Activated T-cell treated with anti-CD3 and anti-CD28 coated beads, Interleukin-2, amount 50 U/mL, for 72 hours (primary cell): ENCODE measurements at places on chromosomes 6 and 20. TPM values are rescaled to one million over a fixed set of nuclear protein-coding genes. Genes with fewer than 3 reads are reported as not detected.
A peak's percentile ranks its signal among the peaks of the same experiment; 100 is the strongest.

Gene SGK2
- total RNA-seq = 1.4 TPM

Gene DAAM2
- not detected for total RNA-seq

Gene HRH3
- not detected for total RNA-seq

Gene HSPA12B
- not detected for total RNA-seq

Gene ANKRD66
- total RNA-seq = not detected

Gene EFCAB8
- total RNA-seq = 2.7 TPM

Gene POU5F1
- 0.09 TPM for total RNA-seq

Gene NNAT
- 0.93 TPM for total RNA-seq

Gene PRND
- total RNA-seq = not detected

Gene BCAS1
- not detected for total RNA-seq

Gene TMEM74B
- 1.5 TPM for total RNA-seq

Gene PSORS1C2
- not detected for total RNA-seq

Gene DUSP22
- total RNA-seq = 43.6 TPM

DNA sequence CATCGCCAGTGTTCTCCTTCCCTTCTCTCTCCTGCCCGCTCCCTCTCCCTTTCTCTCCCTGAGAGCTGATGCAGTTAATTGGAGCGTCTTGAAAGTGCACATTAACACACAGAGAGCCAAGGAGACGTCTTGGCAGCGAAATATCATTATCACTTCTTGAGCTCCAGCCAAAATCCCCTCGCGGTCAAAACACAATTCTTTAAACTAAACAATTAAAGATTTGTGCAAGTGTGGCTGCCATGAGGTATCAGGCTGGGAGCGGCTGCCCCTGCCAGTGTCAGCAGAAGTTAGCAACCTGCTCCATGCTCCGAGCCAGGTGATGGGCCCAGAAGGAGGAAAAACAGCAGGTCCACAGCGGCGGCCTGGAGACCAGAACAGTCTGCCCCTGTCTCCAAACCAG, 100.9 kb upstream of the FOXP4 start:
- DNase-seq = no peak

GRCh38 chr6:12509060-12509459, 207.5 kb upstream of the PHACTR1 start:
- DNase-seq = no peak

- no peak for DNase-seq
These were observed 22.5 kb downstream of the SPATA2 start for GRCh38 chr20:49892817-49893216.

DNA sequence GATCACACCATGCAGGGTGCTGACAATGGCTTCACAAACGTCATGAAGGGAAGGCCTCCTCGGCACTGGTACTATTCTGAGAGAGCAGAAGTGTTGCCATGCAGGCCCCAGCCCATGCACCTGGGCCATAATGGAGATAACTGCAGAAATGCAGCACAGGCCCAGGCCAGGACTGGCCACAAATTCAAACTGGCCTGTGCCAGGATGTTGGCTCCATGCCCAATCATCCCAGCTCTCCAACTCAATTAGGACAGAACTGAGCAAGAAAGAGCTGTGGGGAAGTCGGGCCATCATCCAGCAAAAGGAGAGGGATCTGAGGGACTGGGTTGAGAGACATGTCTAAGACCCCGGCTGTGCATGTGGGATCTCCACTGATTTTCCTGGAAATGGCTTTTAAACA, 48.9 kb upstream of the SYNDIG1 start:
- DNase-seq = no peak

GRCh38 chr6:37273690-37274089, 15.7 kb upstream of the TMEM217 start:
- DNase-seq = no peak

DNA sequence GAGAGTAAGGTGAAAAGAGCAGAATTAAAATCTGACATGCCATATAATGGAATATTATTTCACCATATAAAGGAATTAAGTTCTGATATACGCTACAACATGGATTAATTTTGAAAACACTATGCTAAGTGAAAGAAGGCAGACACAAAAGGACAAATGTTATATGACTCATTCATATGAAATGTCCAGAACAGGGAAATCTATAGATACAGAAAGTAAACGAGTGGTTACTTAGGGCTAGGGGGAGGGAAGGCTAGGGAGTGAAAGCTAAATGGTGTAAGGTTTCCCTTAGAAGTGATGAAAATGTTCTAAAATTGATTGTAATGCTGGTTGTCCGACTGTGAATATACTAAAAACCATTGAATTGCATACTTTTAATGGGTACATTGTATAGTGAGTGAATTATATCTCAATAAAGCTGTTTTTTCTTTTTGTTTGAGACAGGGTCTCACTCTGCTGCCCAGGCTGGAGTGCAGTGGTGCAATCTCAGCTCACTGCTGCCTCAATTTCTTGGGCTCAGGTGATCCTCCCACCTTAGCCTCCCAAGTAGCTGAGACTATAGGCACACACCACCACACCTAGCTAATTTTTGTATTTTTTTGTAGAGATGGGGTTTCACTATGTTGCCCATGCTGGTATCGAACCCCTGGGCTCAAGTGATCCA, 8.2 kb downstream of the PRPH2 start:
- no peak for DNase-seq

DNA sequence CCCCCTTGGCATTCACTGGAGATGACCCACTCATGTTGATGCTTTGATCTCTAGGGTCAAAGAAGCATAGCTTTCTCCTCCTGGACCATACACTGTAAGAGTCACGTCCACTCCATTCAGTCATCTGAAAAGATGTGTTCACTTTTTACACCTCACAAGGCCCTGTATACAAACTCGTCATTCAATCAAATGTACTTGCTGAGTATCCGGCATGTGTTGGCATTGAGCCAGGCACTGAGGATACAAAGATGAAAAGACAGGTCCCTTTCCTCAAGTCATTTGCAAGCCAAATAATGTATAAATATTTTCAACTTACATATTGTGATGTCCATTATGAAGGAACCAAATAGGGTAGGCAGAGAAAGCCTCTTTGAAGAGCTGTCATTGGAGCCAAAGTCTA, 32.6 kb upstream of the CSNK2A1 start:
- DNase-seq = no peak

DNA sequence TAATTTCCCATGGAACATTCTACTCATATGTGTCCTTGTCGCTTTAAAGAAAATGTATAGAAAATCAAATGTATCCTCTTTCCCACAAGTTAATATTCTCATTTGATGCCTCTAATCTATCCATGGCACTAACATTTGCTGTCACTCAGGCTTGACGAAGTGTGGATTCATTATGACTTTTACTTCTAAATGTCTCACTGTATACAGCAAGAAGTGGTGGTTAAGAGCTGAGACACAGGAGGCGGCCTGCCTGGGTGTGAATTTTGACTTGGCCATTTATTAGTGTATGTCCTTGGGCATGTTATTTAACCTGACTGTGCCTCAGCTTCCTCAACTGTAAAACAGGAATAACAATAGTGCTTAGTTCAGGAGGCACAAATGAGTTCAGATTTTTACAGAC, 70.0 kb downstream of the TRMT6 start:
- DNase-seq = no peak

GRCh38 chr6:38064431-38064830, 244.9 kb downstream of the ZFAND3 start:
- no peak for DNase-seq

GRCh38 chr6:151018911-151019782, 153.6 kb downstream of the MTHFD1L start:
- no peak for DNase-seq

- no peak for DNase-seq
These were observed 21.0 kb downstream of the RNASET2 start for GRCh38 chr6:166935353-166935752.

DNA sequence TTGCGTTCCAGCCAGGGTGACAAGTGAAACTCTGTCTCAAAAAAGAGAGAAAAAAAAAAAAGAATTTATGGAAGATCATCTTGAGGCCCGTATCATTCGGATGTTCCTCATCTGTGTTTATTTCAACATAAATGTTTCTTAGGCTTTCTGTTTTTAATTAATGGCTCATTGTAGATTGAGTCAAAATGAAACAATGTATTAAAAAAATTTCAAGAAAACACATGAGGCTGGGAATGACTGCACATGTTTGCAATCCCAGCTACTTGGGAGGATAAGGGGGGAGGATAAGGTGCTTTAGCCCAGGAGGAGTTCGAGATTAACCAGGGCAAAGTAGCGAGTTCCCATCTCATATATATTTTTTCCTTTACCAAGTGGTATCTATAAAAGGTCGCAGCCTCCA, 47.3 kb downstream of the ITCH start:
- no peak for DNase-seq

DNA sequence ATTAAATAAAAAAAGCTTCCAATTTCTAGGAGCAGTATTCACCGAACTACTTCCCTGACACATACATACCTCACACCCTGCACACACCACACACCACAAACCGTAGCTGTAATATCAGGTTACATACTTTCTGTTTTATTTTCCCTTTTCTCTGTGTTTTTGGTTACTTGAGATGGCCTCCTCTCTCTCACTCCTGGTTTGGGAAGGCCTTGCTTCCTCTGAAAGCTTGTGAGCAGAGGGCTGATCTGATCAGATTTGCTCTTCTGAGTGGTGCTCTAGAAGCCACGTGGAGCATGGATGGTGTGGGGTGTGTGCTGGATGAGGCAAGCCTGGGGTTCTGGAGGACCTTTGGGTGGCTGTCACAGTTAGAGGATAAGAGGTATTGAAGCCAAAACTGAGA, 20.9 kb downstream of the UTRN start:
- DNase-seq = peak; percentile 25

DNA sequence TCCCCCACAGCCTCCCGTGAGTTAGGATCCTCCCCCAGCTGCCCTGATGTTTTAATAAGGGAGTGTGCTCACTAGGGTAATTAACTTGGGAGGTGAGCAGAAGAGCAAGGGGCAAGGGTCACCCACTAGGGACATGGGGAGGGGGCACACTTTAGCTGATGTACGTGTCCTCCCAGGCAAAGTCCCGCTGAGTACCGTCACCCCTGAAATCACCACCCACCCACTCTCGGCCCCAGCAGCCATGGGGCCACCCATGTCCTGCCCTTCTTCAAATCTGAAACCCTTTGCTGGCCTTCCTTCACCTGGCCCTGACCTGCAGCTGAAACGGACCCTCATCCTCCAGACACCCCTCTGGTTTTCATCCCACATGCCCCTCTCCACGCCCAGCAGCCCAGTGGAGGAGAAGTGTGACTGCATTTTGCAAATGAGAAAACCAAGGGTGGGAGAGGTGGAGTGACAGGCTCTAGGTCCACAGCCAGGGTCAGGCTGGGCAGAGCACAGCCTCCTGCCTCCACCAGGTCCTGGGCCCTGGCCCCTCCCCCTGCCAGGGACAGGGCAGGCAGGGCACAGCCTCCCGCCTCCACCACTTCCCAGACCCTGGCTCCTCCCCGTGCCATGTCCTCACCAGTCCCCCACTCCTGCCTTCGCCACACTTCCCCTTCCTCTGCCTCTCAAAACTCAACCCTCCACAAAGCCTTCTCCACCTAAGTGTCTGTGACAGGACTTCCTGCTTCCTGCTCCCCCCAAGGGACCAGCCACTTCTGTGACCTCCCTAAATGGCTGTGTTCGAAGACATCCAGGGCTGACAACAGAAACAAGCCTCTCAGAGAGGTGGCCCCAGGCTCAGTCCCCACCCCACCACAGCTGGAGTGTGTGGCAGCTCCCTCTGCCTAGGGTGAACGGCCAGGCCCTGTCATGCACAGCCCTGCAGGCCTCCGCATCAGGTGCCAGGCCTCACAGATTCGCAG, 15.1 kb downstream of the ACSS1 start:
- peak; percentile 22 for DNase-seq

- DNase-seq = no peak
These were observed 714.5 kb upstream of the EYS start for GRCh38 chr6:66421570-66421969.

GRCh38 chr20:42336576-42336975, 718.4 kb upstream of the CHD6 start:
- no peak for DNase-seq

GRCh38 chr20:61638802-61639585, 386.9 kb downstream of the CDH4 start:
- DNase-seq = no peak

GRCh38 chr20:24762791-24763350, 186.2 kb upstream of the CST7 start:
- DNase-seq = no peak

DNA sequence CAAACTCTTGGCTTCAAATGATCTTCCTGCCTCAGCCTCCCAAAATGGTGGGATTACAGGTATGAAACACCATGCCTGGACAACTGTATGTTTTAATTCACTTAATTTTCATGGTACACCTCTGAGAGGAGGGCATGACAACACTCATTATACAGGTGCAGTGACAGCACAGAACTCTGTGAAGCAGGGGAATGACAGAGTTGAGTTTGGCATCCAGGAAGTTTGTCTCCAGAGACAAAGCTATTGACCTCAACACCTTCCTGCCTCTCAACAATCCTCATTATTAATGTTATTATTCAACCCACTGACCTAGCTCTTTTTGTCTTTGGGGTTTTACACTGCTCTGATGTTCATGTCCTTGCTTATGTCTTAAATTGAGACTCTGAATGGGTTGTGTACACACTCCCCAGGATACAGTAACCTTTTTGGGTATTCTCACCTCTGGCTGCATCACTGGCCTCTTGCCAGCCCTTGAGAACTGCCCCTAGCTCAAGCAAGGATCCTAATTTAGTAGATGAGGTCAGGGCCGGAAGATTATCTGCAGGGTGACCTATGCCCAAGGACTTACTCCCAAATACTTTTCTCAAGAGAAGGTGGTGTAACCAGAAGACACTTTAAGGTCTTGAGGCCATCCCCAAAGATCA, 13.0 kb upstream of the IER3 start:
- no peak for DNase-seq

DNA sequence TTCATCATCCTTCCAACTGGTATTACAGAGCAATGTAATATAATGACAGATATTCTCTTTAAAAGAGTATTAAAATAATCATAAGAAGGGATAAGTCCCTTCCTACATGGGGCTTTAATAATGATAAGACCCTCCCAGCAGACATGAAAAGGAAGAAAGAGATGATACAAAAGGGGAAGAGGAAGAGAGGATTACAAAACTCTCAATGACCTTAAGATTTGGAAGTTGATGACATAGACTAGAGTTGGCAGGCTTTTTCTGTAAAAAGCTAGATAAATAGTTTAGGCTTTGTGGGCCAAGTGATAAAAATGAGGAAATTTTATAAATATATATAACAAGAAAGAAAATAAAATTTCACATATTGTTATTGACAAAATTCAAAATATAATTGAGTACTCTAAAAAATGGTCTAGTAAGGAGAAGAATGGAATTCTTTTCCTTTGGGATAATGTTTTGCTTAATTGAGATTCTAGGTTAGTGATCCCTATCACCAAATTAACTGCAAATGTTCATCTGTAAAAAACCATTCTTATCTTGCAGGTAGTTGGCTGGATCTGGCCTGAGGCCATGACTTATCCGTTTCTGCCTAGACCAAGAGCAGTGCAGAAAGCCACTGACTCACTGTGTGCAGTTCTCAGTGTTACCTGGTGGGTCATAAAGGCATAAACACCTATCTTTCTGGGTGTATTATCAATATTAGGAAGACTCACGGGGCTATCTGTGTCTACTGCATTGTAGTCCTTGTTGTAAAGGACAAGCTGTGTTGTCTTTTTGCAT, 11.0 kb downstream of the RIPOR2 start:
- DNase-seq = peak; percentile 66

DNA sequence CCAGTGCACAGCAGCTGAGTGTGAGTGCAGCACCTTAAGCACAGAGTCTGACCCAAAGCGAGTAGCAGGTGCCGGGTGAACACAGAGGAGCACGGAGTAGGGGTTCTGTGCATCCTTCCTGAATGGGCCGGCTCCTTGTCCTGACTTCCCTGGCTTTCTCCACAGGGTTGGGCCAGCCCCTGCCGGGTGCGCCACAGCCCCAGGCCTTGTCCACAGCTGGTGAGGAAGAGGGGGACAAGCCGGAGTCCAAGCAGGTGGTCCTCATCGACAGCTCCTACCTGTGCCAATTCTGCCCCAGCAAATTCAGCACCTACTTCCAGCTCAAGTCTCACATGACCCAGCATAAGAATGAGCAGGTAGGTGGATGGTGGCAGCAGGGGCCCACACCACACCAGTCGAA, 34.9 kb downstream of the ZNF341 start:
- no peak for DNase-seq
